ENCODE measurements at places on chromosomes 1 and 21.

DNA sequence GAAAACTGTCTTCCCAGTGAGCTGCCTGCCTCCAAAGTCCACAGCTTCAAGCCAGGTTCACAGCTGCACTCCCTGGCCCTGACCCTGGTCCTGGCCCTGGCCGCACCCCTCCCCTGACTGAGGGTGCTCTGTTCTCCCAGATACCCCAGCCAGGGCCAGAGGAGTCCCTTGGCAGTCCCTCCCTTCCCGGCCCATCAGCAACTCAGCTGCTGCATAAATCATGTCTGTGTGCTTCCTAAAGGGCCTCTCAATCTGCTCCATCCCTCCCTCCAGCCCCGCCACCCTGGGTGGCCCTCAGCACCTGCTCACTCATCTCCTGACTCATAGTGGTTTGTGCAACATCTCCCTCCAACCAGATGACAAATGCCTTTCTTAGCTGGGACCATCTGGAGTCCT lies 24.8 kb upstream of the C1orf174 start:
- DNase-seq: no peak

GRCh38 chr1:109914587-109915240 lies 4.1 kb downstream of the CSF1 start:
- DNase-seq: no peak

DNA sequence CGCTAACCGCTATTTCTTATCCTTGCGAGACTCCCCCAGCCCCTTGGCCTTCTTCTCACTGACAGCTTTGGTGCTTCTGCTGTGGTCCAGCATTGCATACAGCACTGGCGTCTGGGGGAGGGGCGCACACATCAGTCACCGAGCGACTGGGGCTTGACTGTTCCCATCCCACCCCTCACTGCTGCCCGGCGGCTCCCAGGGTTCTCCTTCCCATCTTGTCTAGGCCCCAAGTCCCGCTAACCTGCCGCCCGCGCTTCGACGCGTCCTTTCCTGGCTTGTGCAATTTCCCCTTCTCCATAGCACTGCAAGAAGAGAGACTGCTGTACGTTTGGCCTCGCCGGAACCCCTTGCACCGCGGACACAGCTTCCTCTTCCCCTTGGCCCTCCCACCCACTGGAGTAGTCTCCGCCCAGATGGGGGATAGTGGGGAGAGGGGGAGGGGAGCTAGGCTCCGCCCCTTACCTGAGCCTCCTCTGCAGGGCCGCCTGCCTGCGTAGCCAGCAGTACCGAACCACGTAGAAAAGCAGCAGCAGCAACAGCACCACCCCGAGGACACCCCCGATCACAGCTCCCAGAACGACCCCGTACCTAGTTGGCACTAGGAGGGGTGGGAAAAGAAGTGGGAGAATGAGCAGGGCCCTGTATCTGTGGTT lies 3.8 kb downstream of the MPZ start:
- peak; percentile 73 for DNase-seq

DNA sequence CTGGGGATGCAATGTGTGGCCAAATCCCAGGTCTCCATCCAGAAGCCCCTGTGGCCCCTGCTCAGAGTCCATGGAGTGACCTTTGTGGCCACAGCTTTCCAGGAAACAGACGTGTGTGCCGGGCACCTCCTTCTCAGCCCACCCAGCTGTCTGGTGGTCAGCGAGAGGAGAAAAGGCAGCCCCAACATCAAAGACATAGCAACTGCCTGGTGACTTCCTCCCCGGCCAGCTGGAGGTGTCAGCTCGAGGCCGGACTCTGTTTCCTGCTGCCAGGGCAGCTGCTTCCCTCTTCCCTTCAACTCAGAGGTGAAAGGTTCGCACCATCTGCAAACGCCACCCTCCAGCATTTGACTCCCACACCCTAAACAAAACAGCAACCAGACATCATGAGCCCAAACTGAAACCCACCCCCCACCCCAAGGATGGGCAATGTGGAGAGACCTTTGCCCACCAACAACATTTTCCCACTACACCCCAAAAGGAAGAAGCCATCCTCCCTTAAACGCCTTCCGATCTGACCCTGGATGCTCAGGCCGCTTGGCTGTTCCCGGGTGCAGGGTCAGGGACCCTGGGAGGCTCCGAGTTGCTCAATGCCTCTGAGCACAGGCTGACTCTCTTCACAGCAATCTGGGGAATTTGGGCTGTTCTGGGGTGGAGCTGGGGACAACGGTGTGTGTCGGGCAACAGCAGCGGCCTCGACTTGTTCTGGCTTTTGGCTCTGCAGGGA lies 162.3 kb downstream of the PSMG1 start:
- no peak for DNase-seq

- DNase-seq: no peak
Measured at GRCh38 chr1:7060745-7061144, 275.5 kb downstream of the CAMTA1 start.
